AG08396 (cell line): ENCODE measurements at places on chromosomes 4 and X.

DNA sequence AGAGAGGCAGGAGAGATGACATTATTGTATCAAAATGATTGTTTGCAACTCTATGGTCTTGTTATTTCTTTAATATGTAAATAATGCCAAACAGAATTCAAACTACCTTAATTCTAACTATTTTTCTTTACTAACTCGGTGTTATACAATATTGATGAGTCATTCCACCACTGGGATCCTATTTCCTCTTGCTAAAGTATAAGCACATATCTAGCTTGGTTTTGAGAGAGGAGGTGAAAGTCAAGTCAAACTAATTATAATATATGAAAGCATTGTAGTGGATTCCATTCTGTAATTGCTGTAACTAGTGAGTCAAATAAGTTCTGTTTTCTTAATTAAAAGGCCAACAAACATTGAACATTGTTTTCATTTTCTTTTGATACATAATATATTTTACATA lies 837.6 kb downstream of the PDHA2 start:
- DNase-seq = no peak

- DNase-seq = no peak
Observed at GRCh38 chrX:97145934-97146333, 262.2 kb downstream of the RPA4 start.

GRCh38 chrX:80174925-80175574 lies 160.5 kb downstream of the TBX22 start:
- DNase-seq = no peak

- peak; percentile 65 for DNase-seq
Observed at GRCh38 chrX:153474718-153475117, 4.3 kb upstream of the HAUS7 start.

DNA sequence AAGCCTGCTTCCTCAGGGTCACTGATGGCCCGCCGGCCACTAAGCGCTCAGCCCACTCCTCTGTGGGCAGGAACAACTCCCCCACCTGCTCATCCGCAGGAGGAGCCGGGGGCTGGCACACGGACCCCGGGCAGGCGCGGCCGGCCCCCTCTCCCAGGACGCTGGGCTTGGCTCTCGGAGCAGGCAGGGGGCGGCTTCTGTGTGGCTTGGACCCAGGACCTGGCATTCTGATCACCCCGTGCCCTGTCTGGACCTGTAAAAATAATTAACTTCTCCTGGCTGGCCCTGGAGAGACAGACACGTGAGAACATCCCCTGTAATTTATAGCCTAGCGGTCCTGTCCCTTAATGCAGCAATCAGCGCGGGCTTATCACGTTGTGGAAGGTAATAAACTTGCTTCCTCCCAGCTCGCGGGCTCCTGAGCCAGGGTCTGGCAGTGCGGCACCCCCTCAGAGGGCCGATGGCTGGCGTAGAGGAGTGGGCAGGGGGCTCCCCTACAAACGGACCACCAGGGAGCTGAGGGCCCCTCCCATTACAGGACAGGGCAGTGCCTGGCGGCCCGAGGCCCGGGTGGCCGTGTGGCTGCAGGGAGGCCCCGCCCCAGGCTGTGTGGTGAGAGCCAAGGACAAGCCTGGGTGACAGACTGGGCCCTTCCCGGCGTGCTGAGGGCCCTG lies 84.5 kb upstream of the NKX1-1 start:
- no peak for DNase-seq

DNA sequence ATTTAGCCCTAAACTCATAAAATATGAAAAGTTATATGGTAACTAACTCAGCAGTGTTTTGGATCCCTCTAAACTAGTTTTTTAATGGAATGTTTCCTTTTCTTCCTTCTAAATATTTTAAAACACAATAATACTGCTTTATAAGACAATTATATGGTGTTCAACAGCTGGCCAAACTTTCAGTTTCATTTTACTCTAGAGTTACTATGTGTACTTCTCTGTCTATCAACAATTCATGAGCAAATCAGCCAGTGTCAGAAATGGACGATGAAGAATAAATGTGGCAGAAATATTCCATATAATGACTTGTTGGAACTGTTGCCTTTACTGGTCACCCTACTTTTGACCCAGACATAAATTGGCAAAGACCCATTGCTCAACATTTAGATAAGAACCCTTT lies 64.8 kb upstream of the CXXC4 start:
- DNase-seq = no peak

GRCh38 chr4:51895816-51896408 lies 53.0 kb downstream of the DCUN1D4 start:
- DNase-seq = peak; percentile 78

DNA sequence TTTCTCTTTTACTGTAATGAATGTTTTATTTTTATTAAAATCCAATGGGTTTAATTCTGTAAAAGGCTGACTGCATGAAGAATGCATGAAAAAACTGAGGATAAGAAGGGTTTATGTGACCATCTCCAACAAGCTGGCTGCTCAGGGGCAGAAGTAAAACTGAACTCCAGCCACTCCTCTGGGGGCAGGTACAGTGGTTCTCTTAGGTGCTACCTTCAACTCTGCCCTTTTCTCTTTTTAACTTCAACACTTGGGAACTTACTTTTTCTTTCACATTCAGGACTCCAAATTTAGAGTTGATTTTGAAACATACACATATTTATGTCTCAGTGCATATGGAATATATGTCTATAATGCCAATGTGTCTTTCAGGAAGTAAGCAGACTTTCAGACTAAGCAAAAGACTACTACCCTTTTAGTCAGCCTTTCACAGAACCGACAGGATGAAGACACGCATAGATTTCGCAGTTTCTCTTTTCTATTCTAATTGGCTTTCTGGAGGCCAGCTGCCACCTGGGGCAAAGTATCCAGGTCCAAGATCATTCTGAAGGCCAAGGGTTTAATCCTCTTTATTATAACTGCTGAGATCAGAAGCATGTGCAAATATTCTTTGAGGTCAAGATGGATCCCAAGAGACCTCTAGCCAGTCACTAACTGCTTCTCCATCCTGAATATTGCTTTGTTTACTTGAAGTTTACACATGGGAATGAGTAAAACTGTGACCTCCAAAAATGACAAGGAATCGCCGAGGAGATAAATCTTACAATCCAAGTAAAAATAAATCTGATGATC lies 30.7 kb downstream of the HS3ST1 start:
- no peak for DNase-seq

- no peak for DNase-seq
Observed at GRCh38 chr4:82367438-82368097, 6.2 kb downstream of the HNRNPD start.

DNA sequence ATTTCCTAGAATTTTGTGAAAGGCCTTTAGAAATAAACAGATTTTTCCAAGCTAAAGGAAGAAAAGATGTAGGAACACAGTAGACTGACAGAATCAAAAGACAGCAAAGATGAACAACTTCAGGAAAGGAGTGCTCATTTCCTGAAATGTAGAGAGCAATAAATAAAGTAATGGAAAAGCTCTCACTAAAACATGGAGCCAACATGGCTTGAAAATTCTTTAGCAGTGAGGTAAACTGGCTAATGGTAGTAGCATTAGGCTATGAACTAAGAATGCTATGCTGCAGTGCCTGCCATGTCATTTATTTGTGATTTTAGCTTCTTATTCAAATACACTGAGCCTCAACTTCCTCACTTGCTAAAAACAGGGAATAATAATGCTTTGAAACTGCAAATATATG lies 108.7 kb downstream of the IQCM start:
- DNase-seq = peak; percentile 20

DNA sequence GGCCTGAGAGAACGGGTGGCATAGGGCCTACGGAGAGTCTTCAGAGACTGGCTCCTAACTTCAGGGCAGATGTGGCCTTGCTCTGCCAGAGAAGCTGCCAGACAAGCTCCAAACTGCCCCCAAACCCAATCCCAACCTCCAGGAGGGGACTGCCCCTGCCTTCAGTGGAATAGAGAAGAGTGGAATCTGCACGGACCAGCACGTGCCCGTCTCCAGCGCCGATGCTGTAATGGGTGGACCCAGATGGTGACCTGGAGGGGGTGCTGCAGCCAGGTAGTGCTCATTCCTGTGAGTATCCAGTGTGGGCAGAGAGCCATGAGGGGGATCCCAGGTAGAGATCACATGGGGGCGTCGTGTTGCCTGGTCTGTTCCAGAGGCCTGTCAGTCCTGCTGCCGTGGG lies 73.2 kb upstream of the NKX1-1 start:
- no peak for DNase-seq

DNA sequence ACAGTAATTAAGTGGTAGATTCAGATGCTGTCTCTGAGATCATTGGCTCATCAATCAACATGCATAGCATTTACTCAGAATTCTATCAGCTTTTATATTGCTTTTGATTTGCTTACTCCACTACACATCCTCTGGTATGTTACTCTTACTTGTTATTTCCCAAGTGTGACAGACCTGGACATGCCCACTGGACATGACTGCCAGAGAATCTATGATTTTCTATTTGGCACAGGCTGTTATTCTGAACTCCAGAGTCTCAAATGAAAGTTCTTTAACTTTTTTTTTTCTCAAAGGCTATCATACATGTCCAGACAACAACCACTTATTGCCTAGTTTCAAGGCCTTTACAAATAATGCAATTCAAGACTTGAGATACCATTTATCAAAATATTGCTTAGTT lies 116.1 kb upstream of the ARHGAP24 start:
- no peak for DNase-seq

DNA sequence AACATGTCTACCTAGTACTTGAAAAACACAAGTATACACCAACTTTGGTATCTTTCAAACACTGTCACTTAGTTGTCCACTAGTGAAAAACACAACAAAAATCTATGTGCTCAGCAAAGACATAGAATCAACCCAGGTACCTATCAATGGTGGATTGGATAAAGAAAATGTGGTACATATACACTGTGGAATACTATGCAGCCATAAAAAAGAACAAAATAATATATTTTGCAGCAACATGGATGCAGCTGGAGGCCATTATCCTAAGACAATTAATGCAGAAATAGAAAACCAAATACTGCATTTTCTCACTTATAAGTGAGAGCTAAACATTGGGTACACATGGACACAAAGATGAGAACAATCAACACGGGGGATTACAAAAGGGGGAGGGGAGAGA lies 148.7 kb downstream of the ENOX2 start:
- DNase-seq = no peak

DNA sequence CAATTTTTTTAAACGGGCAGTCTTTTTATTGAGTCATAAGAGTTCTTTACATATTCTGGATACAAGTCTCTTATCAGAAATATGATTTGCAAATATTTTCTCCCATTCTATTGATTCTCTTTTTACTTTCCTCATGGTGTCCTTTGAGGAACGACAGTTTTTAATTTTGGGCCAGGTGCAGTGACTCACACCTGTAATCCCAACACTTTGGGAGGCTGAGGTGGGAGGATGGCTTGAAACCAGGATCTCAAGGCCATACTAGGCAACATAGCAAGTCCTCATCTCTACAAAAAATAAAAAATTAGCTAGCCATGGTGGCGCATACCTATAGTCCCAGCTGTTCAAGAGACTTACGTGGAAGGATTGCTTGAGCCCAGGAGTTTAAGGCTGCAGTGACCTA lies 66.1 kb upstream of the RGN start:
- no peak for DNase-seq

DNA sequence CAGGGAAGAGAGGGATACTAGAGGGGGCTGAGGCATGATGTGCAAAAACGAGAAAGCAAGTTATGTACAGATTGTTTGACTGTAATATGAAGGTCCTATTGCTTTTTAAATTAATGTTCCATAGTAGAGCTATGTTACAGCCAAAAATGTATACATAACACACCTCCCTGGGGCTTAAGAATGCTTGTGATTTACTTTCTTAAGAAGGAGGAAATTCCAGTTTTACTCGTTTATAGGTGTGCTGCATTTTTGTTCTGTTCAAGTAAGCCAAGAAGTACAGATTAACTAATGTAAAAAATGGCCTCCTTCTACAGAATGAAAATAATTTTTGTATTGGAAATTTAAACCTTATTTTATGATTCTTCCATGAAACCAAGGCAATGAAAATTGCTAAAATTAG lies 614.4 kb upstream of the NR3C2 start:
- no peak for DNase-seq

DNA sequence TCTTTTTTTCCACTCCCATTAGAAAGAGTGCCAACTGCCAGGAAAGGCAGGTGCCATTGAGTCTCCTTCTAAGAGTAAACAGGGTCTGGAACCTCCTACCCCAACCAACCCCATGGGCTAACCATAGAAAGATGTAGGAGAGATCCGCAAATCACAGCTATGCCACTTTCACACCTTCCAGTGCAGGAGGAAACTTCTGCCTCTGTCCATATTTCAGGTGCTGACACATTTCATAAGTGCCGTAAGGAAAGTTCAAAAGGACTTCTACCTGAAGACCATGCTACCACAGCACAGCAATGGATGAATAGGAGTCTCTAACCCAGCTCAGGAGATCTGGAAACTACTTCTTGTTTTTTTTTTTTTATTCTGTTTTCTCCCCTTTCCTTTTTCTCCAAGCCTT lies 145.8 kb downstream of the FBXO8 start:
- DNase-seq = no peak

DNA sequence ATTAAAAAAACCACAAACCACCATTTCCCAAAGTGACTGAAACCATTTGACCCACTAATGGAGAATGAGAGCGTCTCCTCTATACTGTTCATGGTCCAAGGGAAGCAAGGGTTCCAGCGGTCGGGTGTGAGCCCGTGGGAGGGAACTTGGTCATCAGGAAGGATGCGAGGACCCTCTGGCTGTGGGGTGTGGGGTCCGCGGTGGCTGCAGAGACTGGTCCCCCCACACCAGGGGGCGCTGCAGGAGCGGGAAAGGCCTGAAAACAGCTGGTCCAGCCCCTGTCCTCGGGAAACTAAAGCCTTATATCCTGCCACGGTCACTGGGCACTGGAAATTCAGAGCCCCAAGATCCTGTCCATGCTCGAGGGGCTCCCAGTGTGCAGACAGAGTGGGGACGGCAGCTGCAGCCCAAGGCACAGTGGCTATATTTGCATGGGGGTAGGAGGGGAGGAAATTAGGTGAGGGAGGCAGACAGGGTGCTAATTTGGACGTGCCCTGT lies 4.3 kb downstream of the BLOC1S4 start:
- DNase-seq = peak; percentile 93

DNA sequence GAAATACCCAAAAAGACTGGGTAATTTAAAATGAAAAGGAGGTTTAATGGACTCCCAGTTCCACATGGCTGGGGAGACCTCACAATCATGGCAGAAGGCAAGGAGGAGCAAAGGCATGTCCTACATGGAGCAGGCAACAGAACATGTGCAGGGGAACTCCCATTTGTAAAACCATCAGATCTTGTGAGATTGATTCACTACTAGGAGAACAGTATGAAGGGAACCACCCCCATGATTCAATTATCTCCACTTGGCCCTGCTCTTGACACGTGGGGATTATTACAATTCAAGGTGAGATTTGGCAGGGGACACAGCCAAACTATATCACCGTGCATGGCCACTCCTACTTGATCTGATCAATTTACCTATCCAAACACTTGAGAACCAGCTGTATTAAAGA lies 131.5 kb upstream of the LDB2 start:
- DNase-seq = no peak

DNA sequence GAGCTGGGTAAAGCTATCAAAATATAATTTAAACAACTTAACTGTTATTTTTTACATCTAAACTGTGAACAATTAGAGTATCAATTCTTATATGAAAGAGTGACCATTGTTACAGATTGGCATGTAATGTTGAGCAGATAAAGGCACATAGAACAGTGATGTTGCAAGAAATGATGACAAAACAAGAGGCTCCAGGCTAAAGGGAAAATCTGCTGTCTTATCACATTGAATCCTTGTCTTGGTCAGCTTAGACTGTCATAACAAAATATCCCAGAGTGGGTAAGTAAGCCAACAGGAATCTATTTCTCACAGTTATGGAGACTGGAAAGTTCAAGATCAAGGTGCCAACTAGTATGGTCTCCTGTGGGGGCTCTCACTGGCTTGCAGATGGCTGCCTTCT lies 154.1 kb upstream of the PPP3CA start:
- no peak for DNase-seq

- no peak for DNase-seq
Observed at GRCh38 chr4:7369511-7369910, 65.2 kb downstream of the PSAPL1 start.
